GM20000 (cell line): ENCODE measurements at places on chromosomes 3 and 15.
A peak's percentile ranks its signal among the peaks of the same experiment; 100 is the strongest.

GRCh38 chr15:100308213-100308600, 33.6 kb downstream of the ADAMTS17 start:
- DNase-seq = no peak

- no peak for DNase-seq
Observed at GRCh38 chr3:121567649-121568048, at the start of gene ARGFX. Gene ARGFX (plus strand): TSS chr3:121567949. CDS start chr3:121570714, 2,765 bp downstream.

- no peak for DNase-seq
Observed at GRCh38 chr15:74961616-74962015, 5.0 kb upstream of the RPP25 start.

GRCh38 chr3:24156466-24156865, 211.4 kb downstream of the NR1D2 start:
- DNase-seq = no peak

GRCh38 chr3:149898771-149899170, 71.9 kb downstream of the PFN2 start:
- DNase-seq = no peak

GRCh38 chr3:129650256-129650872, 43.9 kb upstream of the PLXND1 start:
- peak; percentile 58 for DNase-seq

GRCh38 chr3:187836823-187837770, 91.8 kb upstream of the BCL6 start:
- DNase-seq = no peak

DNA sequence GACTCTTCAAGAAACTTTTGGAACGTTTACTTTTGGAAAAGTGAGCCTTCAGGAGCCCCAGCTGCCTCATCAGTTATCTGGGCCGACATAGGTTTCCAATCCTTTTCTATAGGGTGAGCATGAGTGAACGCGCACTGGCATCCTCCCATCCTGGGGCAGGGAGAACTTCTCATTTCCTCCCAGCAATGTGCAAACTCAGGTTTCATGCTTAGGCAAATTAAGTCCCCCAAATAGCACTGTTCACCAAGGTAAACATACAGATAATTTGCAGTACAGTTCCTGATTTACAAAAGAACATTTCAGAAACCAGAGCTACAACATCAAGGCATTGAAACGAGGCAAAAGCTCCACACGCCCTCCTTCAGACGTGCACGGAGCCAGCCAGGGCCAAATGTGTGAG, 333.5 kb upstream of the NR2E3 start:
- no peak for DNase-seq

- no peak for DNase-seq
Observed at GRCh38 chr3:189121092-189121491, 50.7 kb upstream of the TPRG1 start.

DNA sequence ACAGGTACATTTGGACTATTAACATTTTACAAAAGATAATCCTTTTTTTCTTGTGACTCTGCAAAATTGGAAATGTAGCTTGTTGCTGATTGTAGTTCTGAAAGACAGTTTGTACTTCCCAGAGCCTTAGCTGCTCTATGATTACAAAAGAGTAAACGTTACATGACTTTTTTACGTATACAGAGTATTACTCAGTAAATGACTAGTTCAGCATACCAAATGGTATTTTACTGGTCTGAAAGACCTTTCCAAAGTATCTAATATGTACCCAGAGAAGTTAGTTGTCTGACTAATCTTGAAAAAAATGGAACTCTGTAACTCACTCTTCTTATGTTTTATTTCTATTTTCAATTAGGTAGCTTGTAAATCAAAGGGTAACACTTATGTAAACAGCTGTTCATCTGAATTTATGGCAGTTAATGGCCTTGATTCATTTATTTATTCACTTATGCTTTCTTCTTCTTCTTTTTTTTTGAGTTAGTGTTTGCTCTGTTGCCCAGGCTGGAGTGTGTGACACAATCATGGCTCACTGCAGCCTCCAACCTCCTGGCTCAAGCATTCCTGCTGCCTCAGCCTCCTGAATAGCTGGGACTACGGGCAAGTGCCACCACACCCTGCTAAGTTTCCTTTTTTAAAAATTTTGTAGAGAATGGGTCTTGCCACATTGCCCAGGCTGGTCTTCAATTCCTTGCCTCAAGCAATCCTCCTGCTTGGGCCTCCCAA, 151.7 kb downstream of the C3orf38 start:
- no peak for DNase-seq

DNA sequence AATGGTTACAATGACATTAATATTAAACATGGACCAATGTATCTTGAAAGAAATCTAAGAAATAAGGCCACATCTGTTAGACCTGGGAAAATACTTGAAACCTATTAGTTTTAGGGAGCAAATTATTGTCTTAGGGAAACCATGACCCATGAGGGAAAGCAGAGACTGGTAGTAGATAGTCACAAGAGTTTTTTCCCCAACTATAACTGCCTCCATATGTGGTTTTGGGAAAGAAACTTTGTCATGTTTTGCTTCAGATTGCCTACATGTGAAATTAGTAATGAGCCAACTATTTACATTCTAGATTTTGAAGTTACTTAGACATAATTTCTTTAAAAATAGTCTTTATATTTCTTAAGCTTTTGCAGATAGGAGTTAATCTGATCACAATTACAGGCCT, 474.9 kb downstream of the ROBO2 start:
- no peak for DNase-seq

DNA sequence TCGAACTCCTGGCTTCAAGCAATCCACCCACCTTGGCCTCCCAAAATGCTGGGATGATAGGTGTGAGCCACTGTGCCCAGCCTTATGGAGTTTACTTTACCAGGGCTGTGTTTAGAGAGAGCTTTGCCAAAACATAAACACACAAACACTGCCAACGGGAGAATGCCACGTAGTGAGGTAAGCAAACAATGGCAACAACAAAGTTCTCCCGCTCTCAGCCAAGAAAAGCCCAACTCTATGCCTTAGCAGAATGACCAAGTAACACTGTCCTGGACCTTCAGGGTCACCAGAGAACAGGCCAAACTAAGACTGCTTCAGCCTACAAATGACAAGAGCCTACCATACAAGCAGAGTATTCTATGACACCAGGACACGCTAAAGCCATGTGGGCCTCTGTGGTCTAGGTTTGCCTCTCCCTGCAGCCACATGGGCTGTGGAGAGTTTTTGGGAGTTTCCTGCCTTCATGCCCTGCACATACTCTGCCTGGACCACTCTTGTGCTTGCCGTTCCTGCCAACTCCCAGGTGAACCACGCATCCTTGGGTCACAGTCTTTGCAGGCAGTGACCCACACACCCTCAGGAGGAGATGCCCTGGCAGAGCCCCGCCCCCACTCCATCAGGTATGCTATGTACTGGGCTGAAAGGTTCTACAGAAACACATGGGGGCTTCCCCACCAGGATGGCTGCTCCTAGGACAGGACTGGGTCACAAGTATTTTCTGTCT, 21.6 kb upstream of the CNBP start:
- DNase-seq = no peak

DNA sequence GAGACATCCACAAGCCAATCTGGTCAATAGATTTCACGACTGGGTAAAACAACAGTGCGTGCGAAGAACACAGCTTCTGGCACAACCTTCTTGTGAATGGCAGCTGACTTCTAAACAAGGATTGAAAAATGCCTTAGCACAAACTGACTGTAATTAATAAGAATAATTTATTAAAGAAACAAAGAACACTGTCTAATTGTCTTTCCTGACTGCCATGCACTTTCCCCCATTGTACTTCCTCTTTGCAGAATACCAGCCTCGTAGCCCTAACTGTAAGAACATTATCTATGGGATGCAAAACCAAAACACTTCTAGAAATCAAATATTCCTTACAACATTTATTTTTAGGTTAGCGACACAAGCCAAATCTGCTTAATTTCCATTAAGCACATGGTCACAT, 6.5 kb downstream of the FOXP1 start:
- DNase-seq = no peak

- peak; percentile 49 for DNase-seq
Observed at GRCh38 chr15:100926258-100926657, 7.1 kb downstream of the LRRK1 start.

GRCh38 chr3:197516517-197516889, 39.3 kb downstream of the BDH1 start:
- DNase-seq = no peak

DNA sequence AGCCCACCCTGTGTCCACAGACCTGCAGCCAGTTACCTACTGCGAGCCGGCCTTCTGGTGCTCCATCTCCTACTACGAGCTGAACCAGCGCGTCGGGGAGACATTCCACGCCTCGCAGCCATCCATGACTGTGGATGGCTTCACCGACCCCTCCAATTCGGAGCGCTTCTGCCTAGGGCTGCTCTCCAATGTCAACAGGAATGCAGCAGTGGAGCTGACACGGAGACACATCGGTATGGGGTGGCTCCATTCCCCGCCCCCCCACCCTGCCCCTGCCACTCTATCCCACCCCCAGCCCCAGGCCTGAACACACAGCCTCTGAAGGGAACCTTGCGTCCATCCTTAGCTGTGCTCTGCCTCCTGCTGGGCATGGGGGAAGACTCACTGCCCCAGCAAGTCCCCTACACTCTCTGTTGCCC, 73.2 kb downstream of the AAGAB start:
- no peak for DNase-seq

GRCh38 chr15:66535056-66535455, 29.9 kb downstream of the ZWILCH start:
- DNase-seq = no peak

DNA sequence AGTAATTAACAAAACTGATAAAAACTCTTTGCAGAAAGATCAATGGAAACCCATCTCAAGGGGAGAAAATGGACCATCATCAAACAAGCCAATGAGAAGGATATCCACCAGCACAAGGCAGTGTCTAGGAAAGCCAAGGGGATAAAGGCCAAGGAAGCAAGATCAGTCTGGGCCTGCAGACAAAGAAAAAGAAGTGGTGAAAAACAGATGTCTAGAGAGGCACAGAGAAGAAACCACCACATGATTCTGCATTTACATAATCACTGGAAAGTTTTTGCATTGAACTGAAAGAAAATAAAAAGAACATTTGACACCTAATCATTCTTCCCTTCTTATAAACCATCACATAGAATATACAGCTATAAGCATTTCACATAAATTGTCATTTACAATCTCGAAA, 23.0 kb upstream of the VPS39 start:
- no peak for DNase-seq

GRCh38 chr3:49377483-49377882, 19.3 kb upstream of the GPX1 start:
- DNase-seq = no peak

DNA sequence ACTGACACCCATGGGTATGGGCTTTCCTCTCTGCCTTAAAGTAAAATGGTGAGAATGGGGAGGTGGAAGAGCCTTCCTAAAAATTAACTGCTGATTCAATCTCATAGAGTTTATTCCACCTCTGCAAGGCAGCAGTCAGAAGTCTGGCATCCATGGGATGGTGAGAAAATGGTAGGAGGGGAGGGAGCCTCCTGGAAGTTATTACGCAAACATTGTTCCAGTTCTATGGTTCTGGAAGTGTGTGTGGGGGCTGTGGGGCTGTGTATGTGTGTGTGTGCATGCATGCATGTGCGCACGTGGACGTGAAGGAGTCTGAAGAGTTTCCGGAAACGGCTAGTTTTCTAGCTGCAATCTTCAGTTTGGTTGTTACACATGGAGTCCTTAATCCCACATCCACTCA, 177.6 kb downstream of the KCNAB1 start:
- DNase-seq = no peak

DNA sequence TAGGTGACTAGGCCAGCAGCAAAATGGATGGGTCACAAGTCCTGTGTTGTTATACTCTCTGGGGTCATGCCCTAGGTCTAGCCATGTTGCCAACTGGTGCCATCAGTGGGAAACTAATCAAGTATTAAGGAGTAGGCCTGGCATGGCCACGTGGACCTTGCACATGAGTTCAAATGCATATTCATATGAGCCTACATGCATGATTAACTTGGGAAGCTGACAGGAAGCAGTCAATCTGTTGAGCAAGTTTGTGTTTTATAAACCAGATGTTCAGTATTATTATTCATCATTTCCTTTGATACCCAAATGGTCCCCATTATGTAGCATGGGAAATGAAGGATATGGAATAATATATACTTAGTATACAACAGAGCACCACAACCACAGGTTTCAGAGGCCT, 95.0 kb downstream of the LRTM1 start:
- no peak for DNase-seq

DNA sequence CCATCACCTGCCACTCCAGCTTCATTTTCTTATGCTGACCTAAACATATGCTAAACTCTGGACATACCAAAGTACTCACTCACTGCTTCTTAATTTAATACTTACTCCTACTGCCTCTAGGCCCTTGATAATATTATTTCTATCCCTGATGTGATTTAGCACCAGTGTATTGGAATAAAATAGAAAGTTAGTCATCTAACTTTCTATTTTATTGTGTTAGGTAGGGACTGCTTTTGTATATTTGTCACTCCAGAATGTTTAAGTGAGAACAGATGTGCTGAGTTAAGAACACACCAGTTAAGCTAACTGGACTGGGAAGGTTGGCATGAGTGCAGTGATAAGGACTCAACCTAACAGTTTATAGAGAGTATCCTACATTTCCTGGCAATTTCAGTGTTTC, 6.5 kb upstream of the CLDN16 start:
- DNase-seq = no peak

DNA sequence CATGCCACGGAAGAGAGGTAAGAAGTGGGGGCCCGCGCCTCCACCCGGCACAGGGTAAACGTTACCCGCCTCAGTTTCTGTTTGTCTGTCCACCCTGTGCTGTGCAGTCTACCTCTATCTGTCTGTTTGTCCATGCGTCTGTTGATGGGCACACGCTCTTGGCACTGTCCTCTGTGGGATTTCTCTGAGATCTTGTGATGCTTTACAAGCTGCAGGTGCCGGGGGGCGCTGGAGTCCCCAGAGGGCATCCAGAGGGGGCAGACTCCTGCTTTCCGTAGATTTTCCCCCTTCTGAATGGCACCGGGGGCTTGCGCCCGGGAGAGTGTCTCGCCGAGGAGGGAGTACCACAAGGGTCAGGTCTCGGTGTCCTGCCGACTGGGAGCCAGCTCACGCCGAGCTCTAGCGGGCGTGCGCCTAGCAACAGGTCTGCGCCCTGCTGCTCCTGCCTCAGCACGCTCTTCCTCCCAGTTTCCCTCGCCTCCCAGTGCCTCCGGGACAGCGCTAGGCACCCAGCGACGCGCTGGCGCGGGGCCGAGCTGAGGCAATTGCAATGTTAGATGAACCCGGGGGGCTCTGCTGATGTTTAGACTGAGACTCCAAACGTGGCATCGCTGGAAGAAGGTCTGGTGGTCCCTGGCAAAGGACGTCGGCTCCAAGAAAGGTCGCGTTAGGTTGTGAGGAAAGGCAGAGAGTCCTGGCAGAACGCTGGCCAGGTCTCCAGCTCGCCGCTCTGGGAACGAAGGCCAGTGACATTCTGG, 667 bp downstream of the CEMIP start:
- no peak for DNase-seq

DNA sequence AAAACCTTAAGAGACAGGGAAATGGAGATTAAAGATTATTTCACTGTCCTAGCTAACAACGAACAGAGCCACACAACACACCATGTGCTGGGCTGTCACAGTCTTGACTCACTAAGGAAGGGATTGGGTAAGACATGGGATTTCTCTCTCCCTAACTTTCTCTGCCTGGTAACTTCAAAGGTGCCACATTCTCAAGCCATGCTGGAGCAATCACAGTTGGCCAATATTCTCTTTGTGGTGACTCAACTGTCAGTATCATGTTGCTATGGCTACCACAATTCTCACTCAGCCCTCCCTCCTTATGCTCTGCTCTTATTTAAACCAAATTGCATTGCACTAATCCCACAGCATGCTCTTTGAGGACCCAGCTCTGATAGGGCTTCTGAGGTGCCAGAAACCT, 74.0 kb downstream of the OXNAD1 start:
- peak; percentile 28 for DNase-seq

- DNase-seq = no peak
Observed at GRCh38 chr15:59166166-59166565, 40.5 kb upstream of the LDHAL6B start.
